ENCODE measurements at places on chromosomes 3 and 15. TPM values are rescaled to one million over a fixed set of nuclear protein-coding genes. Genes with fewer than 3 reads are reported as not detected.

DNA sequence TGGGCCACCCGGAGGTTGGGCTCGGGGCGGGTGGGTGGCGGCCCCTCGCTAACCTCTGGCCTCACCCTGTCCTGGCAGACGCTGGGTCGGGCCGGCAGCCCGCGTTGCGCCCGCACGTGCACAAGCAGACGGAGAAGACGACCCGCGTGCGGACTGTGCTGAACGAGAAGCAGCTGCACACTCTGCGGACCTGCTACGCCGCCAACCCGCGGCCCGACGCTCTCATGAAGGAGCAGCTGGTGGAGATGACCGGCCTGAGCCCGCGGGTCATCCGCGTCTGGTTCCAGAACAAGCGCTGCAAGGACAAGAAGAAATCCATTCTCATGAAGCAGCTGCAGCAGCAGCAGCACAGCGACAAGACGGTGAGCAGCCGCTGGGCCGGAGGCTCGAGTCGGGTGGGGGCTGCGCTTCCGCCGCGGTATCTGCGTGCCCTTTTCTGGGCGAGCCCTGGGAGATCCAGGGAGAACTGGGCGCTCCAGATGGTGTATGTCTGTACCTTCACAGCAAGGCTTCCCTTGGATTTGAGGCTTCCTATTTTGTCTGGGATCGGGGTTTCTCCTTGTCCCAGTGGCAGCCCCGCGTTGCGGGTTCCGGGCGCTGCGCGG is 3.7 kb downstream of the ISL2 start:
- DNase-seq = no peak

- no peak for DNase-seq
These were observed 943.2 kb downstream of the MCTP2 start for GRCh38 chr15:95174301-95175259.

Gene CD86
- total RNA-seq = 3.0 TPM

DNA sequence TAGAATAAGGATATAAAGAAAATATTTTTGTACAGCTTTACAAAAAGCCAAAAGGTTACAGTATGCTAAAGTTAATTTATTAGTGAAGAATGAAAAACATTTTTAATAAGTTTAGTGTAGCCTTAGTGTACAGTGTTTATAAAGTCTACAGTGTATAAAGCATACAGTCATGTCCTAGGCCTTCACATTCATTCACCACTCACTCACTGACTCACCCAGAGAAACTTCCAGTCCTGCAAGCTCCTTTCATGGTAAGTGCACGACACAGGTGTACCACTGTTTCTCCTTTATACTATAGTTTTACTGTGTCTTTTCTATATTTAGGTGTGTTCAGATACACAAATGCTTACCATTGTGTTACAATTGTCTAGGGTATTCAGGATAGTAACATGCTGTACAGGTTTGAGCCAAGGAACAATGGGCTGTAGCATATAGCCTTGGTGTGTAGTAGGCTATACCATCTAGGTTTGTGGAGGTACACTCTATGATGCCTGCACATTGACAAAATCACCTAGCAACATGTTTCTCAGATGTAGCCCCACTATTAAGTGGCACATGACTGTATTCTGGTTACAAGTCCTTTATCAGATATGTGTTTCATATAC is 197.1 kb upstream of the KBTBD8 start:
- no peak for DNase-seq

- no peak for DNase-seq
These were observed 29.3 kb upstream of the CPNE4 start for GRCh38 chr3:132064114-132064513.
